ENCODE measurements at places on chromosomes 11 and 22.

DNA sequence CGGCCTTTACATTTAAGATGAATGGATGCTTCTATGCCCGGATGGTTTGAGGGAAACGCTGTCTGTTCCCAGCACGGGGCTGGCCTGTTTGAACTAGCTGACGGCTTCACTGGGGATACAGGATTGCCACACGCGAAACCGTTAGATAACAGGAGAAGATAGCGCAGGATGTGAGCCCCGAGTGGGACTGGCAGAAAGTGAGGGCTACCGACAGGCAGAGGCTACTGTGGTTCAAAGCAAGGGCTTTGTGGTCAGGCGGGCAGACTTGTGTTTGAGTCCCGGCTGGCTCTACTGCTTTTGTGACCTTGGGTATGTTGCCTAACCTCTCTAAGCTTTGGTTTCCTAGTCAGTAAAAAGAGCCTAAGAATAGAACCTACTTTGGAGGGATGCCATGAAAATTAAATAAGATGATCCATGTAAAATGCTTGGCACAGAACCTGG is 2.8 kb upstream of the OAF start:
- DNase-seq: no peak

- DNase-seq: no peak
Measured at GRCh38 chr22:25802018-25802417, 60.0 kb downstream of the MYO18B start.

DNA sequence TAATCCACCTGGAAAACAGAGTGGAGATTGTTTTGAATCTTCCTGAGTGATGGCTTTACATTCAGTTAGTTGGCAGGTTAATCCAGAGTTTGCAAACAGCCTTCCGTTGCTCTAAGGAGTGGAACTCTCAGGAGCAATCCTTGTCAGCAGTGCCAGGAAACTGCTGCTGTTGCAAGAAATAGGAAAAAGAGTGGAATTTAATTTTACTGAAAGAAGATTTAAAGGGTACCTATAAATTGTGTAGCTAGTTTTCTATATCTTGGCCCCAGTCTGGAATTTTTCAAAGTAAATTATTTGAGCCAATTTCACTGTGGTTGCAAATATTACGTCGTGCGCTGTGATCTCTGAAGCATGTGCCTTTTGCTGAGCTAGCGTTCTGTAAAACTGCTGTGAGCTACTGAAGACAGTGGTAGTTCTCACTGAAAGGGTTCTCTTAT is 55.5 kb upstream of the SLC5A12 start:
- no peak for DNase-seq

- no peak for DNase-seq
Measured at GRCh38 chr11:94668212-94668793, 99.9 kb upstream of the AMOTL1 start.

DNA sequence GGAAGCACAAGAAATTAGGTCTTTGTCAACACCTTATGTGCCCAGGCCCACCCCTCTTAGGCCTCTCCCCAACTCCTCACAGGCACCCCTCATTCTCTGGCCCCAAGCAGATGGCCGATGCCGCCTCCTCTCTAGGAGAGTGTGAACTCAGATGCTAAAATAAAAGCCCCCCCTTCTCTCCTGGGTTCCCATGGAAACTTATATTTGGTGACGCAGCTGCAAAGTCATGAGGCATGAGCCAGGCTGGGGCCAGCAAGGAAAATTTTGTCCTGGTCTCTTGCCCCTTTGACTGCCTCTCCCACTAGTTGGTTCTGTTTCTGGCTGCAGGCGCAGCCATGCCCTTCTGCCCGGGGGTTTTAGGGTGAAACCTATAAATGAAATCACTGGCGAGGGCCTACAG is 11.8 kb downstream of the RCOR2 start:
- no peak for DNase-seq

- no peak for DNase-seq
Measured at GRCh38 chr11:18457450-18457849, 1.8 kb downstream of the LDHAL6A start.

DNA sequence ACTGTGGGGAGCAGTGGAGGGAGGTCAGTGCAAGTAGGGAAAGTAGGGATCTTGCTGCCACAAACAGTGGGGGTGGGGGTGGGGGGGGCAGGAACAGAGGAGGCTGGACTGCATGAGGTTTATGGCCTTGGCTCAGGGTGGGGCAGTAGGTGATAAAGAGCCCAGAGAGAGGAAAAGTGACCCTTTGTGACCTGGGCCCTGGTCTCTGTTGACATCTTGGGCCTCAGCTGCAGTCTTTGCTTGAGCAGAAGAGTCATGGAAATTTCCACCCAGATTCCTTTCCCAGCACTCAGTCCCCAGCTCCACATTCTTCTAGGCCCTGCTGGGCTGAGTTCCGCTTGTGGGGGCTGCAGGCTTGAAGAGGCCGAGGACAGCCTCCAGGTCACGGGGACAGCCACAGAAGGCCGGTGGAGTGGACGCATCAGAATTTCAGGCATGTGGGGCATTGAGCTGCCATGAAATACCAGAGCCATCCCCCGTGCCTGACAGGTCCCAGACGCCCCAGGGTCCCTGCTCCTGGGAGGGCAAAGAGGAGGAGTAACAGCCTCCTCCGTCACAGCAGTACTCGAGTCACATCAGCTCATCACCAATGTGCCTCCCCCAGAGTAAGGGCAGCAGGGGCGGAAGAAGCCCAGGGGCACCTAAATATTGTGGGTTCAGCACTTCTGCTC is 9.7 kb upstream of the MALAT1 start:
- peak; percentile 78 for DNase-seq

DNA sequence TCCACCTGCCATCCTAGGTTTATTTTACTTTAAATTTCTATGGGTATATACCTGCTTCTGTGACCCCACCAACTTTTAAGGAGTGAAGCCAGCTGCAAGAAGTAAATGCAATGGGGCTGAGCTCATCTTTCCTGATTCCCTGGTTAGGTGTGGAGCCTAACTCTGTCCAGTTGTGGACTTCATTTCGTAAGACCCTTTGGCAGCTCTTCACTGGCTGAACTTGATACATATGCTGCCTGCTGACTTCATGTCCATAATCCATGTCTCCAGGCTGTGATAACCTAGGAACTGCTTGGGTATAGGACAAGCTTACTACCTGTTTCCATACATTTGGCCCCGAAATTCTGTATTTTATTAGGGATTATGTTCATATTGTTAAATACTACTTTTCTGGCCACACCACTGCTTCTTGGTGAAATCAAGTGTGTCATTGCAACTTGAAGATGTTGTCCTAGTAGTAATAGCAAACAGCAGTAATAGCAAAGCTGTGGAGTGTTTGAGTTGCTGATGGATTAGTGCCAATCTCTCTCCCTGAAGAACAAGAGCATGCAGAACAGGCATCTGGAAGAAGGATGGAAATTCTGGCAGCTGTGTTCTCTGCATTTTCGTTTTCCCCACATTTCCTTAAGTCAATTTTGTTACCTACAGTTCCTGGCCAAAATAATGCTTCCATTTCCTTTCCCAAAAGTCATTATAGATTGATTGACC is 31.2 kb downstream of the LDLRAD3 start:
- no peak for DNase-seq

DNA sequence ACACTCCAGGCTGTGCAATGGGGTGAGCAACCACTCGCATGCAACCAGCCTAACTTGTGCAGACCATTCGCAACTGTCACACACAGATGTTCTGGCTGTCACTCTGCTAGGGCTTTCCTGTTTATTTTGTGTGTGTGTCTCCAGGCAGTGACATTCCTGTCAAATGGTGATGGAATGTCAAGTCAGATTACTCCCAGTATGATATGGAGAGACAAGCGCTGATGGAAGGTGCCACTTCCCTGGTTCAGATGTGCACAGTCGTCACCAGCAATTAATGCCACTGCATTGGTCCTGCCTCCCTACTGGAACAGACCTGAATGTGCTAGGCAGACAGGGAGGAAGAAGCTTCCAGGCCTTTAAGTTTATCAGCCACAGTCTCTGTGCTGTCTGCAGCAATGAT is 442.4 kb upstream of the ISX start:
- no peak for DNase-seq

DNA sequence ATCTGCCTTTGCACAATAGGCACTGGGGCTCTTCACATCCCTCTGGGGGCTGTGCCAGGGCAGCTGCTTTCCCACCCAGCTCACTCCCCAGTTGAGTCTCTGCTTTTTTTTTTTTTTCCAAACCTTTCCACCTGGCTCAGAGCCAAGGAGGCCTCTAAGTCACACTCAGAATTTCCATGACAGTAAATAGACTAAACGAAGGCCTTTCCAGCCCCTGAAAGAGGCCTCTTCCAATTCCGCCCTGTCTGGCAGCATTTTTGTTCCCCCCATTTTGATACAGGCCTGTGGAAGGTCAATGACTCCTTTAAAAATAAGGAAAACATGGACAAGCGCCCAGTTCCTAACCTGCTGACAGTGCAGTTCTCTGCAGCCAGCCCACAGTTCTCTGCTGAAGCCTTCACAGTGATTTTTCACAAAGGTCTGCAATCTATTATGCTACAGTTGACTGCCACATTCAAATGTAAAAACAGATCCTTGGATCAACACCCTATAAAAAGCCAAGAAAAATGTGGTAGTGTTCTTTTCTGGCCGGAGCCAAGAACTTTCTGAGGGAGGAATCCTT is 107.5 kb upstream of the SESN3 start:
- peak; percentile 74 for DNase-seq

- no peak for DNase-seq
Measured at GRCh38 chr11:118082880-118083552, 3.7 kb downstream of the SMIM35 start.

DNA sequence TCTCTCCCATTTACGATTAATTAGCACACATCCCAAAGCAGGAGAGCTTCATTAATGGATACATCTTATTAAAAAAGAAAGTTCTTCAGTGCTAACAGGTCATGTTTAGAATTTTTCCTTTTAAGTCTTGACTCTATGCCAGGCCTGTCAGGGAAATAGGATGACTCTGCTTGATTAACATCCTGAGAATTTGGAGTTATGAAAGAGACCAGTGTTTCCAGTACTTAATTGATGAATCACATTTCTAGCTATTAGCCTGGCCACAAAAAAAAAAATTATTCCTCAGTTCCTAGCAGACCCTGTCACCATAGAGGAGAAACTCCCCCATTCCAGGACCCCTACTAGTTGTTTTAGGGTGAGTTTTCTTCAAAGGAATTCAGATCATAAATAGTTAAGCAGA is 23.6 kb upstream of the ME3 start:
- no peak for DNase-seq

- no peak for DNase-seq
Measured at GRCh38 chr22:22667966-22668880, 23.8 kb downstream of the GGTLC2 start.

GRCh38 chr11:32433914-32434355 is 1.4 kb downstream of the WT1 start:
- no peak for DNase-seq

GRCh38 chr22:45972091-45972888 is 4.7 kb downstream of the WNT7B start:
- no peak for DNase-seq

GRCh38 chr22:46044621-46045458 is 67.9 kb upstream of the WNT7B start:
- DNase-seq: peak; percentile 76

GRCh38 chr11:118215262-118215661 is 9.5 kb downstream of the JAML start:
- DNase-seq: no peak

DNA sequence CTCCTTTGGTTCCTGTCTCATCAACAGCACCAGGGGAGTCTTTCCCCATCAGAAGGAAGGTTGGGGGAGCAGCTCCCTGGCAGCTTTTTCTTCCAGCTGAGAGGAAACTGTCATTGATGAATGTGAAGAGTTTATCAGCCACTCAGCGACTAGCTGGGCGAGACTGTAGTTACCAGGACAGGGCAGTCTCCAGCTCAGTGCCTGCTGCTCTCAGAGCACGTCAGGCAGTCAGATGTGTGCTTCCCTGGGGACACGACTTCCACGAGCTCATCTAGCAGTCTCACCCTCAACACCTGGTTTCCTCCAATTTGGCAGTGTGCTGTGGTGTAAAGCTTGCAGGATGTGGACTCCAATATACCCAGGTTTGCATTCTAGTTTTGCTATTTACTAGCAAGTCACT is 12.5 kb upstream of the C1QTNF4 start:
- peak; percentile 54 for DNase-seq

DNA sequence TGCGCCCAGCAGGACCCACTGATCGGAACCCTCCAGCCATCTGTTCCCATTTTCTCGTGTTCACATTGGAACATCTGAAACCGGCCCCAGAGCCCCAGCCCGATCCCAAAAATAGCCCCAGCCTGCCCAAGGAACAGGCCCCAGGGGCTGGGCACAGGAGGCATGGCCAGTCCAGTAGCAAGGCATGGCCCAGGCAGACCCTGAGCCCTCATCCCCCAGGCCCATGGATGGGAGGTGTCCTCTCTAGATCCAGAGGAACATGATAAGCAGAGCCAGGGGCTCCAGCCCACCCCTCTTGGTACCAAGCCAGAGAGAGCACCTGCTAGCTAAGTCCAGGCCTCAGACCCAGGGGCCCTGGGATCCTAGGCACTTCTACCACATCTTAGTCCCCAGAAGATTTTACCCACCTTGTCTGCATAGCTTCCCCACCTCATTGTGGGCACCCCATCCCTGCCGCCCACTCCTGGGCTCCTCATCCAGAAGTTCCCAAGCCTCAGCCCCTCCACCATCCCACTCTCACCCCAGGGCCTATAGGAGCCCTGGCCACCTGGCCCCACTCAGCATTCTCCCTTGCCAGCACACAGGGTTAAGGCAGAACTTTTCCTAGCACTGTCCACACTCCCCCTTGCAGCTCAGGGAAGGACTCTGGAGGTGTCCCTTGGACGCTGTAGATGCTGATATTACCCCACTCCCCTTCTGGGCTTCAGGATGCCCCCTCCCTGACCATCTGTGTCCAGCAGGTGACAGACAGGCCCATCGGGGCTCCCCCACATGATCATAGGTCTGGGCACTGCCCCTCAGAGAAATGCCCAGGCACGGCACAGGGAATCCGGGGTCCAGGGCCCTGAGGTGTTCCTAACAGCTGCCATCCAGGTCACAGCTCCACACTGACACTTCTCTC is 9.5 kb downstream of the BCL9L start:
- no peak for DNase-seq

GRCh38 chr11:125881291-125881690 is 6.2 kb upstream of the HYLS1 start:
- no peak for DNase-seq

GRCh38 chr22:40031766-40032470 is 37.2 kb downstream of the FAM83F start:
- DNase-seq: peak; percentile 31

DNA sequence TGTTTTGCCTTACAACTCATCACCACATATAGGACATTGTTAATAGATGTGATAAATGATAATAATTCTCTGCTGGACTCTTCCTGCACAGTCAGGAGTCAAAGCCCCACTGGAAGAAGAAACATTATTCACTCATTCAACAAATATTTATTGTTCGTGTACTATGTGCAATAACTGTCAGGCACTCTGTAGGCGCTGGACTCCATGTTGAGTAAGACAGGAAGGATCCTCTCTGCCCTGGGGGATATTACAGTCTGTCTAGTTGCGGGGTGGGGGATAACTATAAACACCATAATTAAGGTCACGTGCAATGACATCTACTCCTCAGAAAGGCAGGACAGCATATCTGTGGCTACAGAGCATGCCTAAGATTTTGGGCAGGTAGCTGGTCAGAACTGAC is 281.1 kb downstream of the FAT3 start:
- no peak for DNase-seq

GRCh38 chr22:23381661-23382427 is 198.2 kb downstream of the IGLL1 start:
- DNase-seq: peak; percentile 44
